CD4-positive, alpha-beta T cell treated with Interferon gamma for 1 hour (primary cell): ENCODE measurements at places on chromosomes 3 and 15.

GRCh38 chr15:36758800-36759199, 179.4 kb downstream of the CDIN1 start:
- no peak for DNase-seq

DNA sequence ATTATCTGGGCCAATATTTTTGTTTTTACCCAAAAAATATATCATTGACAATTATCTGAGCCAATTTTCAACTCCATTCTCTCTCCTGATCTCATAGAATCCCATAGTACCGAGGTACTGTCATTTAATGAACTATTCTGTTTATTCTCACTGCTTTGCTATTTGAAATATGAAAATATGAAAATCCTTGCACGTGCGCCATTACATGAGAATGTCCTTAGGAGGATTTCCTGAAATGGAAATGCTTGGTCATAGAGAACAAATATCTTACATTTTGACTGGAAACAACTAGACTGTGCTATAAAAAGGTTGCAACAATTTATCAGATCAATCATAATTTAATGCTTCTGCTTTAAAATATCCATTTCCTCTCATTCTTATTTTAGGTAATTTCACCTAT, 18.3 kb downstream of the FRMD4B start:
- no peak for DNase-seq

- DNase-seq: no peak
Measured at GRCh38 chr3:132032959-132033358, 1.9 kb downstream of the CPNE4 start.

DNA sequence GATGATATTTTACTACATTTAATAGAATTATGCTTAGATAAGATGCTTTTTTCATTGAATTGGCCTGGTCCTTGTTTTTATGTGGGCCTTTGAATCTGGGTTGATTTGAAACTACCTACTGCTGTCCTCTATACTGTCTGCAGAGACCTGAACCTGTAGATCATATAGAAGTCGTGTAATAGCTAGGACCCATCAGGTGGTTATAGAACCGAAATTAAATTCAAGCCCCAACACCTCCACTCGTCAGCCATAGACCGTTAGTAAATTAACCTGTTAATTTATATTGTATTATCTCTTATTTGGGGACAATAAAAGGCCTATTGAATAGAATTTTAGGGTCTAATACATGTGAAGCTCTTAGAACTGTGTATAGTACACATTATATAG, 108.4 kb downstream of the MBNL1 start:
- no peak for DNase-seq

DNA sequence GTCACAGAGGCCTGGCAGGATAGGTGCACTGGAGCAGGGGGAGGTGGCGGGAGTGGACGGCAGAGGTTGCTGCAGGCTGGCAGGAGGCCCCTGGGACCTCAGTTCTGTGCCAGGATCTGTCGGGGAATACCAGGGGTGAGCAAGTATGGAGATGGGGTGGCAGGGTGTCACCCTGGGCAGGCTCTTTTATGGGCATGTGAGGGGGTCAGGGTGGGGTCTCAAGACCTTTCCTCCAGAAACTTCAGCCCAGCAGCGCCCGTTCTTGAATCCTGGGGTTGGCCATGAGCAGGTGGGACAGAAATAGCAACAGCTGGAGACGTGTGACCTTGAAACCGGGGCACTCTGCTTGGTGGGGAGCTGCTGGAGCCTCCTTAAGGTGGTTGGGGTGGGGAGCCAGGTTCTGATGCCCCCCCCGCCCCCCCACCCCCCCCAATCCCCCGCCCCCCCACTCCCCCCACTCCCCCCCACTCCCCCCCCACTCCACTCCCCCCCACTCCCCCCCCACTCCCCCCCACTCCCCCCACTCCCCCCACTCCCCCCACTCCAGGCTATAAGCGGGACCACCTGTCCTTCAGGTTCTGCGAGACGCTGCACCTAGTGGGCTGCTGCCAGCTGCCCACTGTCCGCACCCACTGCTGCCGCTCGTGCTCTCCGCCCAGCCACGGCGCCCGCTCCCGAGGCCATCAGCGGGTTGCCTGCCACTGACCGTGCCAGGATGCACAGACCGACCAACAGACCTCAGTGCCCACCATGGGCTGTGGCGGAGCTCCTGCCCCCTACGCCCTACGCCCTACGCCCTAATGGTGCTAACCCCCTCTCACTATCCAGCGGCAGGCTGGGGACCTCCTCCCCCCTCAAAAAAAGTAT, 84.9 kb downstream of the TBC1D2B start:
- no peak for DNase-seq

- no peak for DNase-seq
Measured at GRCh38 chr3:60456180-60456579, 795.1 kb downstream of the FHIT start.

- no peak for DNase-seq
Measured at GRCh38 chr15:90101130-90101968, 919 bp downstream of the IDH2 start.

DNA sequence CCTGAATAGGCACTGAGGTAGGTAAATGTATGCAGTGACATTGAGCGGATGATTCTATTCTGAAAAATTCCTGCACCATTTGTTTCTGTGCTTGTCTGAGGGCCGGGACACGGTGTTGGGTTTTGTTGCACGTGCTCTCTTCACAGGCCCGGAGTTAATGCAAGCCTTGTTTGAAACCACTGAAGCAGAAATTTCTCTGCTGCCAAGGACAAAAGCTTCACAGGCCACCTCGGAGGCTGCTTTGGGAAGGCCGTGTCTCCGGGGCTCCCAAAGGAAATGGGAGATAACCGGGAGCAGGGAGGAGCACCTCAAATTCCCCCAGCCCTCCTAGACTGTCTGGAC, 179.4 kb downstream of the OPA1 start:
- no peak for DNase-seq

- DNase-seq: no peak
Measured at GRCh38 chr3:145191543-145191942, 969.4 kb downstream of the PLOD2 start.

- no peak for DNase-seq
Measured at GRCh38 chr15:73857193-73857920, 16.0 kb upstream of the TBC1D21 start.

DNA sequence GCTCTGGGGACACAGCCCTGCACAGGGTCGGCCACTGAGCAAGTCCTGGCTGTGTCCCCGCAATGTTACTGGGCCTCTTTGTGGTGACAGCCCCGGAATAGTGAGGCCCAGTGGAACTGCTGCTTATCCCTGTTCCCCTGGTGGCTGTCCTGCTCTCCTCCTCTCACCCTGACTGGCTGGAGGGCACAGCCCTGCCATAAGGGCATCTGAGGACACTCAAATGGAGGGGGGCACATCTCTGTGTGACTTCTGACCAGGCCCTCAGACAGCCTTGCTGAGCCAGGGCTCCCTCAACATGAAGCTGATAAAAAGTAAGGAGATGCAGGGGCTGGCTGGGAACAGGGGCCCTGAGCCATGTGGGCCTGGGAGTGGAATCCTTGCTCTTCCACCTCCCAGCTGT, 127.4 kb upstream of the ATP2B2 start:
- DNase-seq: no peak

GRCh38 chr15:42820811-42821210, 83.9 kb upstream of the CDAN1 start:
- DNase-seq: no peak

DNA sequence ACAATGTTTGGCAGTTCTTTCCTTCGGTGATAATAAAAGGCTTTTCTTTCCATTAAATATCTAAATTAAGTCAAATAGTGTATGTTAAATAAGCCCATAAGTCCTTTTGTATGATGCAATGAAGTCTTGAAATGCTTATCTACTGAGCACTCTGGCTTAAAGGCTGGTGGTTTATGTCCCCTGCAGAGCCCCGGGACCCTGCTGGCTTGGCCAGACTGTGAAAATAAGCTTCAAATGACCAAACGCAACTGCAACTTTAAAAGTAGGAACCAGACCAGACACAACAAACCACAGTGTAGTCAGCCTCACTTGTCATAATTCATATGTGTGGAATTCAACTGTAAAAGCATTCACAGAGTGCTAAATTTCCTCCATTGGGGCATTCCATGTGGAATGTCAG, 72.5 kb downstream of the FOXP1 start:
- no peak for DNase-seq

DNA sequence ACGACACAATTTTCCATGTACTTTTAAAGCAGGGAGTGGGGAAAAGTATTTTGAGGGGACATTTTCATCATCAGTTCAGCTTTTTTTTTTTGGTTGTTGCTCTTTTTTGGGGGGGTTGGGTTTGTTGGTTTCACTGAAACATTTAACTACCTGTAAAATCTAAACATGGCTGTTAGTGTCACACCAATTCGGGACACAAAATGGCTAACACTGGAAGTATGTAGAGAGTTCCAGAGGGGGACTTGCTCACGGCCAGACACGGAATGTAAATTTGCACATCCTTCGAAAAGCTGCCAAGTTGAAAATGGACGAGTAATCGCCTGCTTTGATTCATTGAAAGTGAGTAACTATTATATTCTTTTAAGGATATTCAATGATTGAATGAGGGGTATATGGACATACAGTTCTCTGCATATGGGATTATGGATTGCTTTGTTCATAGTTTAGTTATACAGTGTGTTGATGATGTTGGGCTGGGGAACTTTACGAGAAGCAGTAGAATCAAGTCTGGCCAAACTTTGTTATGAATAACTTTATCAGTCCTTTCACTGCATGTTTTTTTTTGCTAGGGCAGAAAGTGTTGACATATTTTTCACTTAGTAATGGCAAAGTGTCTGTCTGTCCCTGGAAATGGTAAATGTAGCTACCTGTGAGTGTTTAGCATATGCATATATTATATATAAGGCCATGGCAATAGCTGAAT, 31.5 kb downstream of the MBNL1 start:
- DNase-seq: no peak

- DNase-seq: no peak
Measured at GRCh38 chr3:122800706-122801237, 5.9 kb downstream of the SLC49A4 start.

DNA sequence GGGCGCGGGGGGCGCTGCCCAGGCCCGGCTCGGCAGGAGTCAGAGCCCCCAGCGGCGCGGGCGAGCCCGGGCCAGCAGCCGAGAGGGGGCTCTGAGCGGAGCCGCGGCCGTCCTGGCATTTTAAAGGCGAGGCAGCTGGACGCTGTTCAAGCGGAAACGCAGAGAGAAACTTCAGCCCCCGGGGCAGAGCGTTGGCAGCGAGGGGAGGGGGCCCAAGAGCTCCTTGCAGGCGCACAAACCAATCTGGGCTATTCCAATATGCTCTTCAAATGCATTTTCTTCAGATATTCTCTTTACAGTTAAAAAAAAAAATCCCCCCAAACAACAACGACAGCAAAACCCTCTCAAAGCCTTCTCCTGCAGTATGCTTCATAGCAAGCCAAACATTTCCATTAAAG, at the start of gene CTXND1:
TSS of gene CTXND1 (minus strand) at position 93 of the 398 bp plus-strand sequence. CDS start 50,264 bp downstream, outside the sequence.
- no peak for DNase-seq

- no peak for DNase-seq
Measured at GRCh38 chr15:73539212-73540128, 93.7 kb downstream of the NPTN start.

DNA sequence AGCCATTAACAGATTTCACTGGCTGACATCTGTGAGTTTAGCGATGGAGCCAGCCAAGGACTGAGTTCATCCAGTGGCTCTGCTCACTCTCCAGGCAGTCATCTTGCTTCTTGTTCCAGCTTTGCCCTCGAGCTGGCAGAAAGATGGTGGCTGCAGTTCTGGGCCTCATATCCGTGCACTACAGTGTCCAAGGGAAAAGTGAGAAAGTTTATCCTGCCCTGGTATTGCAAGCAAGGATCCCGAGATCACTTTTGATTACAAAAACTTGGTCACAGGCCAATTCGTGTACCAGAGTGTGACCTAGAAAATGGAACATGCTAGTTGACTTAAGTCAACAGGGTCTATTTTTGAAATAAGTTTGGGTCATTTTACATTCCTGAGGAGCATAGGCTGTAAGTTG, 288.0 kb upstream of the CHRM5 start:
- no peak for DNase-seq

GRCh38 chr15:35921046-35921445, 375.1 kb upstream of the DPH6 start:
- no peak for DNase-seq

DNA sequence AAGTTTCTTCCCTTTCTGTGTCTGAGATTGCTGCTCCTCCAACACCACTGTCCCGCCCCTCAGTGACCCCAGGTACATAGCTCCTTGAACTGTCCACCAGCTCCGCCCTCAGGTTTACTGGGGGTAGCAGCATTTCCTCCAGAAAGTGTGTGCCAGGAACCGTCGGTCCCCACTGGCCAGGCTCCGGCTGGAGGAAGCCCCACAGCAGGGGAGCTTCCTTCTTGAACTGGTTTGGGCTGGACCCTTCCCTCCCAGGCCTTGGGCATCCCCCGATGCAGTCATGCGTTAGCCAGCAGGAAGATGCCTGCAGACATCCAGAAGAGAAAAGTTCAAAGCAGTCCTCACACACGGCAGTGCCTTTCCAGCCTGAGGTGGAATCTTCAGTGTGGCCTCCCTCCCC, 19.7 kb downstream of the PAK6 start:
- no peak for DNase-seq

- no peak for DNase-seq
Measured at GRCh38 chr15:78263351-78263781, 996 bp upstream of the DNAJA4 start.

DNA sequence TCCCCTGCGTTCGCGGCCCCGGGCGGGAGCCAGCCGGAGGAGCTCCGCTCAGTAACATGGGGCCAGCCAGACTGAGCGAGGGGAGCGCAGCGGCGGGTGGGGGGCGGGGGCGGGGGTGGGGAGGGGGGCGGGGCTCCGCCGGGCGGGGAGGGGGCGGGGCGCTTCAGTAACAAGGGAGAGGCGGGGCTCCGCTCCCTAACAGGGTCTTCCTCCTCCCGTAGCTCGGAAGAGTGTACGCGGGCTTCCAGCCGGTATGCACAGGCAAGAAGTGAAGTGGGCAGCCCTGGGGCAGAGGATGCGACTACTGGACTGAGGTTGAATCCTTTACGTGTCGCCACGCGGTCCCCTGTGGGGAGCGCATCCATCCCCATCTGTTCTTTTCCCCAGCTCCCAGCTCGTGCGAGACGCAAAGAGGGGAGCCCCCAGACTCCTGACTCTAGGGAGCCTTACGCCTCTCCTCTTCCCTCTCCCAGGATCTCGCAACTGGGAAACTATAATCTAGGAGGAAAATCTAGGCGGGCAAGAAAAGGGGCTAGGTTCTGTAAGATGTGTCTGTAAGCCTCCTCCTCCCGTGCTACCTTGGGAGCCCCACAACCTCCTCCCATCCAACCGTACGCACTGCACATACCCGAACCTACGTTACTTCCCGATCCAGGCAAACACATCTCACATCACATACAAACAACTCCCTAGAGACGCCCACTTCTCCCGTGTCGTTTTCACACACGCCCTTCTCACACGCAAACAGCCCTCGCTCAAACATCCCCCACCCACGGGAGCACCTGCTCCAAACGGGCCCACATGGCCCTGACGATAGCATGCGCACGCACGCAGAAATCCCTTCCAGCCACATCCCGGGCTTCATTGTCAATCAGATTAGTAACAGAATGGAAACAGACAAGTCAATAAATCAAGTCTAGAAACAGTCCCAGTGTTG, at the start of gene SHF:
TSS of gene SHF (minus strand) at position 73 of the 937 bp plus-strand sequence. CDS start at position 58, 15 bp downstream.
- DNase-seq: peak; percentile 76

GRCh38 chr3:149464542-149465328, 9.8 kb upstream of the TM4SF4 start:
- no peak for DNase-seq

- DNase-seq: no peak
Measured at GRCh38 chr3:124935264-124935663, 713 bp upstream of the MUC13 start.

GRCh38 chr15:70142072-70142321, 44.3 kb upstream of the TLE3 start:
- DNase-seq: no peak

- DNase-seq: no peak
Measured at GRCh38 chr3:187630404-187630803, 39.8 kb downstream of the SST start.

- DNase-seq: no peak
Measured at GRCh38 chr3:10319251-10319650, 1.7 kb downstream of the SEC13 start.

- no peak for DNase-seq
Measured at GRCh38 chr3:150544726-150545125, 1.6 kb downstream of the SERP1 start.
